ENCODE measurements at places on chromosomes 2 and 18.

DNA sequence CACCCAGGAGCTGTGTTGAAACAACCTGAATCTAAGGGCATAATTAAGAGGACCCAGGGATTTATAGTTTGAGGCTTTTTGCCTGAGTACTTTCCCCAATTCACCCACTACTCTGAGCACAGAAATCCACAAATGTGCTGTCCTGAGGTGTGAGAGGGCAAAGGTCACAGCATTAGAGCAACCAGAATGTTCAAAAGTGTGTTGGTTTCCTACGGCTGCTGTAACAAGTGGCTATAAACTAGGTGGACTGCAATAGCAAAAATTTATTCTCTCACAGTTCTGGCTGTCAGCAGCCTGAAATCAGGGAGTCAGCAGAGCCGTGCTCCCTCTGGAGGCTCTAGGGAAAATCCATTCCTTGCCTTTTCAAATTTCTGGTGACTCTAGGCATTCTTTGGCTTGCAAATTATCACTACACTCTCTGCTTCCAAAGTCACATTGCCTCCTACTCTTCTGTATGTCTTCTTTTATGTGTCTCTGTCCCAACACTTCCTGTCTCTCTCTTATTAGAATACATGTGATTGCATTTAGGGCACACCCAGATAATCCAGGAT lies 91.4 kb upstream of the TACR1 start:
- no peak for DNase-seq

DNA sequence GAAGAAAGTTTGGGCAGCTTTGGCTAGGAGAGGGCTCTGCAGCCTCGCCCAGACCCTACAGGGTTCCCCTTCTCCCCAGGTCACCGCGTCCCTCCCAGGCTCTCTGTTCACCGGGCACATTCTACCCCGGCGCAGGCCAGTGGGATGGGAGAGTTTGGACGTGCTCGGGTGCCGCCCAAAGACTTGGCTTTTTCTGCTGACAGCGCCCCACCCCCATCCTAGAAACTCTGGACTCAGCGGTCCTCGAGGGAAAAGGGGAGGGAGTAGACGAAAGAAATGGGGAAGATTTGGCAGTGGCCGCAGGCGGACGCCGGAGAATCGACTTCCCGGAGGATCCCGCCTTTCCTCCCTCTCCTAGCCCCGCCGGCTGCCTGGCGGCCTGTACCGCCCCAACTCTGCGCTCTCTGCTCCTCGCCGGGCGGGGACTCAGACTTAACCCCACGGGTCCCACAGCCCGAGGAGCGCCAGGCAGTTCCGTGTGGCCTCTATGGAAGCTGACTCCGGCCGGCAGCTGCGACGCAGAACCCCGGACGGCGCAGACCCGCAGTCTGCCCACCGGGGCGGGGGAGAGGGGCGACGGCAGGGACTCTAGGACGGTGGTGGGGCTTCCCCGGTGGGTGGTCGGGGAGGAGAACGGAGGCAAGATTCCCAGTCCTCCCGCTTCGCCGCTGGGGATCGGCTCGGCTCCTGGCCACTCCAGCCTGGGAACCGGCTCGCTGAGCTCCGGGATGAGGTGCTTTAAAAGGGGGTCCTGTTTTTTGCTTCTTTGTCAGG lies 863 bp upstream of the SIX2 start:
- DNase-seq: no peak

GRCh38 chr2:40497251-40497859 lies 45.5 kb upstream of the SLC8A1 start:
- DNase-seq: no peak

GRCh38 chr2:102279391-102279735 lies 32.0 kb upstream of the IL1RL1 start:
- DNase-seq: no peak

GRCh38 chr2:179655627-179656026 lies 205.8 kb downstream of the ZNF385B start:
- DNase-seq: no peak

DNA sequence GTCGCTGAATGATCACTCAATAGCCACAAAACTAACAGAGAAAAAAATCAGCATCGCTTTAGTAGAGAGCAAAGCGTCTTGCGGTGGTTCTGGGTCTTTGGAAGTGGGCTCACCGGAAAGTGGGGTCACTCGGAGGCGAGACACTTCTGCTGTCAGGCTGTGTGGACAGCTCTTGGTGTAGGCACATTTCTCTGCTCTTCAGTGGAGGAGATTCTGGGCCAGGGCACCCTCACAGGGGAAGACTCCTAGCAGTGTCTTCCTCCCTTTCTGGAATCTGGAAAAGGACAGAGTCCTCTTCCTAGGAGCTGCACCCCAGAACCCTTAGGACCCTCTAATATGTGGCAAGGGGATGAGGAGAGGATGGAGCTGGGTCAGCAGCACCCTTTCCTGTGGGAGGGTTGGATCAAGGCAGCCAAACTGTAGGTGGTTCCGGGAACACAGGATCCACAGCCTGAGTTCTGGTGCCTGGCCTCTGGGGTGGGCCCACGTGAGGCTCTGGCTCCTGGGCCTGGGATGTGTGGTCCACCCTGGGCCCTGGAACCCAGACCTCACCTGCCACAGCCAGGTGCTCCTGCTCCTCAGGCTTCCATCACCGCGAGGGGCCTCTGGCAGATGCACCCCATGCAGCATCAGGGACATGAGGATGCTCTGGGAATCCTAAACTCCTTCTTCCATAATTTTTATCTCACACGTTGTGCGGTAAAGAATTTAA lies 25.1 kb downstream of the GPR35 start:
- DNase-seq: no peak

DNA sequence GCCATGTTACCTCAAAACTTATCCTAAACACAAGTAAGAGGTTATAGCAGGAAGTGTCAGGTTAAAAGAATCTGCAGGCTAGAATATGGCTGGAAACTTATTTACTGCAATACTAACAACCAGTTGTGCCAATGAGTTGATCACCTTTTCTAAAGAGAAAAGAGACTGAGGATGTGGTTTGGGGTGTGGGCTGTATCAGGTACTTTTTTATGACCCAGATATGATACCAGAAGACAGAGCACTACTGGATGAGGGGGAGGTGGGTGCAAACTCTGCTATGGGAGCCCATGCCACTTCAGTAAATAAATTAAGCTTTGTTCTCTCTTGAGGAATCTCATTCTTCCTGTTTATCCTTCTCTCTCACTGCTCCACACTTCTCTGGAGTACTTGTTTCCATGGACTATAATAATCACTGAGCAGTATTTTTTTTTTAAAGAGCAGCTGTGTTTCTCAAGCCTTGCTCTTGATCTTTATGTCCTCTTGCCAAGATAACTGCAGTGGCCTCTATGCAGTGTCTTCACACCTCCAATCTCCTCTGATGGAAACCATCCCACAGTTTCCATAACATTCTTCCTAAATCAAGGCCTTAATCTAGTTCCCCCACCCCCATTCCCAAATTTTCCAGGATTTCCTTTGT lies 51.2 kb upstream of the NOSTRIN start:
- DNase-seq: no peak

GRCh38 chr2:234491897-234492296 lies 5.0 kb downstream of the ARL4C start:
- no peak for DNase-seq

GRCh38 chr18:79167526-79168190 lies 98.5 kb downstream of the ATP9B start:
- no peak for DNase-seq

GRCh38 chr2:237341872-237342271 lies 72.1 kb downstream of the COL6A3 start:
- DNase-seq: no peak

GRCh38 chr2:187580462-187581124 lies 26.4 kb upstream of the TFPI start:
- no peak for DNase-seq

- DNase-seq: no peak
These were observed 16.5 kb downstream of the BIN1 start for GRCh38 chr2:127090281-127091120.

- no peak for DNase-seq
These were observed 12.2 kb downstream of the RETSAT start for GRCh38 chr2:85342156-85342555.

GRCh38 chr2:170006587-170007325 lies 171.2 kb upstream of the MYO3B start:
- DNase-seq: no peak

DNA sequence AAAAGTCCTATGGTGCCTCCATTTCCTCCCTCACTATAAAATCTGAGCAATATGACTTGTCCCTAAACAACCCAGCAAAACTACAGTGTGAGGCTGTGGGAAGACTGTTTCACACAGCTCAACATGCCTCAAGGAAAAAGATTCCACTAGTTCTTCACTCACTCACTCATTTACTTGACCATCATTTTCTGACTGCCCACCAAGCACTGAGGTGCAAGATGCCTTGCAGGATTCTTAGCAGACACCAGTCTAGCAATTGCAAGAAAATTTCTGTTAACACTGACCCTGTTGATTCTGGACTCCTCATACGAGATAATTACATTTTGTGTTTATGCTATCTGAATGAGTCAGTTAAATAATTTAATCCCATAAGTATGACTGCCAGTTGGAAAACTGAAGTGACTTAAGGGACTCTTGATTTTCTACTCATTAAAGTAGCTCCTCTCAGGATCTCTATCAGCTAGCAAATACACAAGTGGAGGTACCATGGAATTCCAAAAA lies 51.9 kb upstream of the PCBP1 start:
- no peak for DNase-seq

GRCh38 chr2:145258903-145259579 lies 739.1 kb upstream of the ZEB2 start:
- no peak for DNase-seq

DNA sequence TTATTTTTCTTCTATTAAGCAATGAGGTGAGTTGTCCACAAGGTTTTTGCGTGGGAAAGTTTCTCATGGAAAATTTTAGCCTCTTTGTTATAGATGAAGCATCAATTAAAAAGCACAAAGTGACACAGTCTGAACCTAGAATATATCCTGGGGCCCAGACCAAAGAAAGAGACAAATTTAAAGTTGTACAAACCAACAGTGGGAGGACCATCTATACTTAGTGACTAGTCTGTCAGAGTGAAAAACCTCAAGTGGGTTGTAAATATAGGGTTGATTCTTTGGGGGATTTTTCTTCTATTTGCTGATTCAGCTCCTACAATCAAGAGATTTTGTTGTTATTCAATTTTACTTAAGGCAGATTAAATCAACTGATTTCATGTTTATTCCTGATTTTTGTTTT lies 256.2 kb downstream of the SATB2 start:
- no peak for DNase-seq

DNA sequence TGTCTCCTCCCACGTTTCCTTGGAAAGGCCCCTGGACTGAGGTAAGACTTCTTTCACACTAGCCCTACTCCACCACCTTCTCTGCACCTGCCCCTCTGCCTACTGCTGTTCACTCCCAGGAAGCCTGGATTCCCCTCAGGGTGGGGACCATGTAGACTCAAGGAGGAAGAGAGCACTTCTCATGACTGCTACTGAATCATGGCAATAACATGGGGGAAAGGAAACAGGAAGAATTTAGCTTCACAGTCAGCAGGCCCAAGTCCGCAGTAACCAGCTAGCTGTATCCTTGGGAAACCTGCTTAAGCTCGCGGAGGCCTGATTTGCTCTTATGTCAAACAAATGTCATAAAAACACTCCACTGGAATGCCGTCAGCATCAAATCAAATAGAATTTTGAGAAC lies 126.2 kb upstream of the CAPN13 start:
- DNase-seq: no peak

- no peak for DNase-seq
These were observed 615.8 kb upstream of the SYT4 start for GRCh38 chr18:43893001-43893637.

DNA sequence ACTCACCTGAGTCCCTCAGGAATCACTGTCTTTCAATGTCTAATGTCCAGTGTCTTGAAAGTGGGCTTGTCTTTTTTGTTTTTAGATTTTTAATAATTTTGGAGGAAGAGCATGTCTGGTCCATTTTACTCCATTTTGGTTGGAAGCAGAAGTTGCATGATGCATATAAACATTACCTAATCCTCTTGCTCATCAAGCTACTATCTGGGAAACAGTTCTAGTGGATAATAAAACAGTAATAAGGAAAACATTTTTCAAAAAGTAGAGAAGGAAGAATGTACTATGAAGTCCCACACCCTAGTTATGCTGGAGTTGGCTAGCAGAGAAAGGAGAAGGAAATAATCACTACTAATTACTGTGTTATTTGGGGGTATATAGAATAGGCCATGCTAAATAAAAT lies 263.7 kb downstream of the ETAA1 start:
- DNase-seq: no peak

DNA sequence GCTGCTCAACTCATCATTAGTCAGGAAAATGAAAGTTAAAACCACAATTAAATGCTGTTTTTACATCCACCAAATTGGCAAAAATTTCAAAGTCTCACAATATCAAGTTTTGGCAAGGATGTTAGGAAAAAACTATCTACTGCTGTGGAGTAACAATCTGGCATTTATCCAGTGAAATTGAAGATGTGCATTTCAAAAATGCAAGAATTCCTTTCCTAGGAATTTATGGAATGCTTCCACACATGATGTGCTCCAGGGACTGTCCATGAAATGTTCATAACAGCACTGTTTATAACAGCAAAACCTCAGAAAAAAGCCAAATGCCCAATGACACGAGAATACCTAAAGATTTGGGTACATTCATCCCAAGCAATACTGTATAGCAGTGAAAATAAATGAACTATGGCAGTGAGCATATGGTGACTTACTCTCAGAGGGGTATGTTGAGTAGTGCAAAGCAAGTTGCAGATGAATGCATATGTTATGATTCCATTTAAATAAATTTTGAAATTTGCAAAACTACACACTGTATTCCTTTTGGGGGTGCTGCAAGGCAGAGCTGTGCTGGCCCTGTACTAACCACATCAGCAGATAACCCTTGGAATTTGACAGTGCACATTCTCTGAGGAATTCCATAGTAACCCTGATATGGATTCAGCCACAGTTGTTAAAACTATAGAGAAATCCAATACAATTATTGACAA lies 41.3 kb upstream of the GYPC start:
- no peak for DNase-seq

- DNase-seq: no peak
These were observed 39.1 kb downstream of the ETAA1 start for GRCh38 chr2:67436221-67436620.

- no peak for DNase-seq
These were observed 11.6 kb downstream of the TRIB2 start for GRCh38 chr2:12728221-12728777.

- no peak for DNase-seq
These were observed 31.6 kb downstream of the LIMS1 start for GRCh38 chr2:108565778-108566375.

- no peak for DNase-seq
These were observed 21.5 kb downstream of the DTNB start for GRCh38 chr2:25651782-25652455.

Measured in esophagus squamous epithelium (tissue), 5 donors.